ENCODE measurements at places on chromosomes 2 and 18.

- no peak for DNase-seq
Measured at GRCh38 chr2:173050684-173051083, 25.0 kb upstream of the MAP3K20 start.

DNA sequence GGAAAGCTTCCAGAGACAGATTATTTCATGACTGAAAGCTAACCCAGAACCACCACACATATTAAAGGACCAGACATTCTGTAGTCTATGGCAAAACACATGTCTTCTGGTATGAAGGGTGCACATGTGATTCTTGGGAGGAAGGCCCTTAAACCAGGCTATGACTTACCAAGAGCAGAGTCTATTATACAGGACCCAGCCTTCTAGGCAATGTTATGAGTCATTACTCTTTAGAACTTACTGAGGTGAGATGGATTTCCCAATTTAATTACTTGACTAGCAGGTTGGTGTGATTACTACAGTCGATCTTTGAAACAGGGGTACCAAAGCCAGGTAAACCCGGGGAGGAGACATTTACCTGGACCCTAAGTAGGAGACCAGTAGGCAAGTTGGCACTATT, 350.8 kb downstream of the TRIB2 start:
- no peak for DNase-seq

DNA sequence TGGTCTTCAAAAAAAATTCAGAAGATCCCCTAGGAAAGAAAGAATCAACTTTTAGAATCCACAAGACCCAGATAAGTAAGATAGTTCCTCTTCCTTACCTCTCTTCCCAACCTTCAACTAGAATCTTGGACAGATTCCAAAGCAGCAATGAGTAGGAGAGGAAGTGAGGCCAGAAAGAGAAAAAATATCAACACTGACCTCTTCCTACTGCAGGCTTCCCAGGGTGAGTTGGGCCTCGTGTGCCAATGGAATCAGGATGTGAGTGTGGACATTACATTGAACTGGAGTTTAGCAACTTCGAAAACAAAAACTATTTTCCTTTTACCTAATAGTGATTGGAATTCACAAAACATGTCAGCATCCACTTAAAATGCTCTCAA, 102.5 kb upstream of the PIEZO2 start:
- DNase-seq = no peak

- DNase-seq = no peak
Measured at GRCh38 chr2:55239656-55240222, 7.3 kb downstream of the RPS27A start.

GRCh38 chr2:222076973-222077690, 221.7 kb downstream of the PAX3 start:
- DNase-seq = no peak

DNA sequence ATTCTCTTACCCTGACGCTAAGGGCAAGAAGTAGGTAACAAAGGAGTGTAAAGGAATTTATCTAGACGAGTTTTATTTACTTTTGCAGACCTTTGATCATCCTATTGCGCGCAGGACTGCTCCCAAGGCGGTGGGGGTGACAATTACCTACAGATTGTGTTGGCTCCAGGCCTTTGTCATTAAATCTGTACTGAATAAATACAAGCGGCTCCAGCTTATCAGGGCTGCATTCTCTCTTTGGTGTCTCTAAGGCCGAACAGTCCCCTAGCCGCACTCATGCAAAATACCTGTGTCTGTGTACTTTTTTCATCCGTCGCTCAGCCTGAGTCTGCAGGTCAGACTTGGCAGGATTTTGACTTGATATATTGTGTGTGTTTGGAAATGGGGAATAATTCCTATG, 57.9 kb upstream of the DYSF start:
- DNase-seq = no peak

DNA sequence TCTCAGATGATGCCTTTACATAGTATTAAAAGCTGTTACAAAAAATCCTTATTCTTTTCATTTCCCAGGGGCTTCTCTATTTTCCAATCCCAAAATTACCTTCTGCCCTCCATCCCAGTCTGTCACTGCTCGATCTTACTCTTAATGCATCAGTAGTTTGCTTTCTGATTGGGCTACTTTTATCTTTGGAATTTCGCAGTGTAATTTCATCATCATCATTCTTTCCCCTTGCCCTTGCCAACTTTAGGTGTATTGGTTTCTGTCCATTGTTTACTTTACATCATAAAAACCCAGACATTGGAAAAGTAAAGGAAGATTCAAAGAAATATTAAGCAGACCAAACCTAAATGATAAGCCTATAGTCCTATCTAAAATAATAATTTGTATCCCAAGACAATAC, 457.2 kb downstream of the PIK3C3 start:
- DNase-seq = no peak

- no peak for DNase-seq
Measured at GRCh38 chr2:116145031-116145430, 1669.5 kb upstream of the DDX18 start.
